ENCODE measurements at places on chromosomes 12 and 14.

- no peak for DNase-seq
Measured at GRCh38 chr14:89190765-89191513, 226.1 kb downstream of the FOXN3 start.

GRCh38 chr12:8829125-8829518 lies 6.7 kb downstream of the A2ML1 start:
- no peak for DNase-seq

DNA sequence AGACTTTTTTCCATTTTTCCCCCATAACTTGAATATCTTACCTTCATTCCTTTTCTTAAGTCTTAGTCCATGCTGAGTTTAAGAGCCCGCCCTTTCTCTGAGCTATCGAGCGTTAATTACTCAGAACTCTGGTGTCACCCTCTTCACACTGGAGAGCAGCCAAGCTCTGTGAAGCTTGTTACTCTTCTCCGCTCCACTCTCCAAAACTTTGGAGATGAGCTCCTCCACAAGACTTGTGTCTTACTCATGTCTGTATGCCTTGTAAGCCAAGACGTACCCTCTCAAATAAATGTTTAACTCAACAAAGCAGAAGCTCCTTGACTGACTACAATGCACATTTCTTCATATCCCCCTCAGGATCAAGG lies 54.7 kb downstream of the DICER1 start:
- DNase-seq, result no peak

DNA sequence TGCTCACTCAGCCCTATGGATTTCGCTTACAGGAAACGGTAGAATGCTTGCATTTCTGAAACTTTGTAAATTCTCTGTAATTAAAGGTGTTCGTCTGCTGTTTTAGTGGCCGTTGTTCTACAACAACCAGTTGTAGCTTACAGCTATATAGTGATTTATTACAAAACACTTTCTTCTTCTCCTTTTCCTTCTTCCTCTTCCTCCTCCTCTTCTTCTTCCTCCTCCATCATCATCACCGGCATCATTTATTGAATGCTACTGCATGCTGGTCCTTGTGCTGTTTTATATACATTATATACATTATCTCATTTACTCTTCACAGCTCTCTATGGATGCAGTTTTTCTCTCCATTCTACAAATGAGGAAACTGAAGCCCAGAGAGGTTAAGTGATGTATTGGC lies 6.4 kb downstream of the ETV6 start:
- DNase-seq, result no peak

- no peak for DNase-seq
Measured at GRCh38 chr12:85697003-85697402, 139.2 kb downstream of the RASSF9 start.

DNA sequence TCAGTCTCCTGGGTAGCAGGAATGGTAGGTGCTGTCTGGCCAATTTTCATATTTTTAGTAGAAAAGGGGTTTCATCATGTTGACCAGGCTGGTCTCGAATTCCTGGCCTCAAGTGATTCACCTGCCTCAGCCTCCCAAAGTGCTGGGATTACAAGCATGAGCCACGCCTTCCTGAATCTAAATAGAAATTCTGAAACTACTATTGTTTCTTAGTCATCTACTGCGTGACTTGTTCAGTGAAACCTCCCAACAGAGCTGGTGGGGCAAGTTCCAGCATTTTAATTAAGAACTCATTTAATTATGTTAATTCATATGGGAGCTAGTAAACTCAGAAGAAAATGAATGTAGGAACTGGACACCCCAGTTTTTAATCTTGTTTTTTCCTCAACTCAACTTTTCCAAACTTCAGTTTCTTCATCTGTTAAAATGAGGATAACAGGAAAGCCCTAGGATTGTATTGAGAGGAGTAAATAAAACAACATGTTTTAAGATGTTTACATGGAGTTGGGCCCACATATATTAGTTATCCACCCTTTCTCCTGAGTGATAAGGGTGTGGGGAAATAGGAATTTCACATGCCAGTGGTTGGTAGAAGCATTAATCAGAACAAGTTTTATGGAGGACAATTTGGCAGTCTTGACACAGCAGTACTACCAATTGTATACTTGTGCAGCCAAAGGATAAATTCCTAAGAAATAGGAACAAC lies 335.8 kb upstream of the E2F7 start:
- DNase-seq, result no peak

GRCh38 chr14:35877276-35877675 lies 51.1 kb downstream of the BRMS1L start:
- no peak for DNase-seq

GRCh38 chr12:116955382-116956021 lies 44.8 kb downstream of the FBXW8 start:
- DNase-seq, result no peak

GRCh38 chr12:71749666-71750065 lies 5.0 kb upstream of the RAB21 start:
- DNase-seq, result no peak

DNA sequence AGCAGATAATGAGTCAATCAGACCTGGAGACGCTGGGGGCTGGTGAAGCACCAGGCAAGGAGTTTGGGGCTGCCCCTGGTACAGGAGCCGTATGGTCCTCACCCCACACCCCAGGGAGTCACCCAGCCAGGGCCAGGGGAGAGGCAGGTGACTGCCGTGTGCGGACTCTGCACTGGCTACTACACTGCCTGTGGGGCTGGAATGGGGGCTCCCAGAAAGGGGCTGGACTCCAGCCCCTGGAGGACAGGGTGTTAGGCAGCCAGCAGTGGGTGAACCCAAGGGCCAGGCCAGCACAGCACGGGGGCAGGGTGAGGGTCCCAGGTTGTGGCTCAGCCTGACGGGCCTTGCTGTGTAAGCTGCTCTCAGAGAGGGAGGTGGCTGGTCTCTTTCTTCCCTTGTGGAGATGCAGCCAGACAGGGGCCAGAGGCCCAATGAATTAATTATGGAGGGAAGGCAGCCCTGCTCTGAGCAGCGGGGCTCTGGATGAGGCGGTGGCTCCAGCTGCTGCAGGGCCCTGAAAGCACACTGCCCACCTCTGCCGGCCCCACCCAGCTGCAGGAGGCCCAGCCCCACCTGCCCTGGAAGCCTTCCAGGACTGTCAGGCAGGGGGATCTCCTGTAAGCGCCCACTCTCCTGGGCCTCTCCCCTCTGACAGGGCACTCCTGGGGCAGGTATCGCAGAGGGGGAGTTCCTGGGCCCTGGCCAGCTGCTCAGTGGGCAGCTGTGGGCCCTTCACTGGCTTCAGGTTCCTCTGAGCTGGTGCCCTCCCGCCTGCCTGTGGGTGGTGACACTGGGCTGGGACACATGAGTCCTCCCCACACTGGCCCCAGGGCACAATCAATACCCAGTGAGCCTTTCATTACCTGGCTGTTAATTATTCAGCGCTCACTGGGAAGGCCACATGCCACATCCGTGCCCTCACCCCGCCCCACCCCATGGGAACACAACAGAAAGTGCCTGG lies 142.5 kb upstream of the C14orf180 start:
- DNase-seq, result no peak

DNA sequence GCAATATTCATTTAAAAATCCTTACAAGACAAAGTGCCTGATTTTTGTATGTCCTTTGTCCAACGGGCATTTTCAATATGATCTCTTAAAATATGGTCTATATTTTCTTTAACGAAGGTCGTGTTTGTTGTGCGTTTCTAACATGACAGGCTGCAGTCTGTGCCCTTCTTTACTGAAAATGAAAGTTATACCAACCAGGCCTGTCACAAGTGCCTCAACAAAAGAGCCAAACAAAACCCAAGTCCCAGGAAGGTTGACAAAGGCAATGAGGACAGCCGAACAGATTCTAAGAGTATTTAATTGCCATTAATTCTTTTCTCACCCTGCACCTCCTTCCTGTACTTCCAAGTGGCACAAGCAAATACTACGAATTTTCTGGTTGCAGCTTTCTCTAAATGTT lies 13.9 kb downstream of the PAX9 start:
- DNase-seq, result no peak

DNA sequence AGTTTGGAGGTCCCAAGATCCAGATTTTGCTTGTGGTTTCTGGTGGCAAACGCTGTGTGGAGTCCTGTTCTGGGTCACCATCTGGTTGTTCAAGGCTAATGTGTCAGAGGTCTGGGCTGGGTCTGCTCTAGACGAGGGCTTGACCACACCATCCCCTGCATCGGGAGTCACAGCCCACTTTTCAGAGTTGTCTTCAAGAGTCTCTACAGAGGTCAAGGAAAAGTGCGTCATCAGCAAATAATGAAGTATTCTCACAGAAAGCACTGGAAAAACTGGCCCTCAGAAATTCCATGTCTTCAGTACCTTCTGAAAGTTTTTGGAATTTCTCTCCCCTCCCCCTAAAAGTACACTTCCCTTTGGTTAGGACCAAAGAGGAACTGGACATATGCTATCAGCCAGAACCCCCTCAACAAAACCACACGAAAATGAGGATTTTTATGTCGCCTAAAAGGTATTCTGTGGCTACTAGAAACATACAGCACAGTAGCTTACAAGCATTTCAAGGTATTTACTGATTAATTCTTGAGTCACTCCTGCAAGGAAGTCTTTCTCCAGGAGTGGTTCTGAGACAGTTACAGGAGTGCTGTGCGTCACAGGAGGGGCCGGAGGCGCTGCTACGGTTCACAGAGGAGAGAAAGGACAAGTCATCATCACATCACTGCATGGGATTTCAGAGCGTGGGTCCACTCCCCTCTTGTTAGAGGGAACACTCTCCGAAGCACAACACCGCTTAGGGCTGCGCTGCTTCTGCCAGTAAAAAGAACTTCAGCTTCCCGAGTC lies 35.4 kb downstream of the RAD52 start:
- DNase-seq, result no peak

- no peak for DNase-seq
Measured at GRCh38 chr14:23079716-23080115, 15.2 kb downstream of the ACIN1 start.

DNA sequence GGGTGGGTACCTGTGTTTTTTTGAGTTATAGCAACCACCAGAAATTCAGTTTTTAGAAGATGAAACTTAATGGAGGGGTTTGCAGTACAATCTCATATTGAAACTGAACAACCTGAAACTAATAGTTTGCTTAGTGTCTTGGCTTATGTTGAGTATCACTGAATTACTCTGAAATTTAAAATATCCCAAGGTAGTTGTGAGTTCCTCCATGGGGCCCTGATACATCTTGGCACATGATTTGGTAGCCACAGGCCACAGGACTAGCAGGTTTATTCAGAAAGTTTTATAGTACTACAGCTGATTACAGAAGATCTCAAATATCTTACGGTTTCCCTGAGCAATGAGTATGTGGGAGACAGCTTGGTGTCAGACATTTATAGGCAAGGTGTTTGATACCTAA lies 10.4 kb downstream of the PTGES3 start:
- DNase-seq, result no peak

DNA sequence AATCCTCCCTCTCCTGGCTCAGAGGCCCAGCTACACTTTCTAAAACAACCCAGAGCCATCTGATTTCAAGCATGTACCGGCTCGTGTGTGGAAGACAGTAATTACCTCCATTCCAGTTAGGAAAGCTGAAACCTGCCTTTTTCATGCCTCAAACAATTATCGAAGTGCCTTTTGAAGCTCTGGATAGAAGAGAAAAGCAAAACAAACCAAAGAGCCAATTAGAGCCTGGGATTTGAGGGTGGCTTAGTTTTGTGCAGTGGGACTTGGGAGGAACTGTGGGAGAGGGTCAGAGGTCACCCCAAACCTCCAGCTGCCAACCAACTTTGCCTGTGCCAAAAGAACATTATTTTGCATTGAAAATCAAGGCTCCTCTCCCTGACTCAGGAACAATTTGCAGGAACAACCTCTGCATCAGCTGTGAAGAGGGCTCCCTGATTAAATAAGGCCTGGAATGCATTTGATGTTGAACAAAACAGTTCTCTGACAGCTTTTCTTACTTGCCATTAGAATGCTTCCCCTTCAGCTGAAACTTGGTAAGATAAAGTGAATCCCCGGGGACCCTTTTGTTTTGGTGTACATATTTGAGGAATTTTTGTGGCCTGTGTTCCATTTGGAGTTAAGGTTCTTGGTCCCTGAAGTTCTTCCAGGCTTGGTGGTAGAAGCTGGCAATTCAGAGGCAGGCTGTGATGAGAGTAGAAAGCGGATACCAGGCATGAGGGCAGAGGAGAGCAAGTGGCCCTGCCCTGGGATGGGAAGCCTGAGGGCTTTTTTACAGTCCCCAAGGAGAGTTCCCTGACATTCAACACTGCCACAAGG lies 270.1 kb downstream of the ZFP36L1 start:
- DNase-seq, result no peak

- no peak for DNase-seq
Measured at GRCh38 chr14:32606301-32606700, 277.2 kb downstream of the AKAP6 start.

GRCh38 chr14:68824517-68825347 lies 31.9 kb upstream of the ZFP36L1 start:
- DNase-seq, result no peak

GRCh38 chr12:108822497-108823205 lies 34.7 kb downstream of the SSH1 start:
- no peak for DNase-seq

GRCh38 chr14:81329640-81330381 lies 70.3 kb downstream of the STON2 start:
- no peak for DNase-seq
